GF-D8 (cell line): ENCODE measurements at places on chromosomes 1 and 21.

DNA sequence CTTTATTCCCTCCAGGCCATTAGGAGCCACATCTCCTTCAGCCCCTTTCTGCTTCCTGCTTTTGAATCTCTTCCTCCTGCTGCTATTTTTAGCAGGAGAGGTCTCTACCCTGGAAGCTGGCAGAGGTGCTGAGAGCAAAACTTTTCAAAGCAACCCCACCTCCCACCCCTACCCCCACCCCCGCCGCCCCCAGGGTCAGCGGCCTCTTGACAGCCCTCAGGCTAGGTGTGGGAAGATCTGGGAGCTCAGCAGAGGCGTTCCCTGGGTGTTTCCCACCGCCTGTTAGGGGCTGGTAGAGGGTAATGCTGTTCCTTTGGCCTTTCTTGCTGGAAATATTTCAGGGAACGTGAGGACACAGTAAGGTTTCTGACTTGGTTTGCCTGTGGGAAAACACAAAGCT lies 112.5 kb upstream of the CACHD1 start:
- no peak for DNase-seq

DNA sequence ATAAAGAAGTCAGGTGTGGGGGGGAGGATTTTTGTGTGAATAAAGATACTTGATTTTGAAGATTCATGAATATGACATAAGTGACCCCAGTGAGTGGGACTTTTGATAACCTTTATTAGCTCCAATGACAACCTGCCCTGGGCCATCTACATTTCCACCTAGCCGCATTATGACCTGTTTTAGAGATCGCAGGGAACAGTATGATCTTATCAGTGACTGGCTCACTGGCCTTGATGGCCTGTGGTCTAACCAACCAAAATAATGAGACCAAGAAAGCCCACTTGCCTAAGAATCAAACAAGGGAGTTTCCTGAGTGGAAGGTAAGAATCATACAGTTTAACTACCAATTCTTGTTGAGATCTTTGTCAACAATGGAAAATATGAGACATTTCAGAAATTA lies 1.8 kb downstream of the ELAPOR1 start:
- no peak for DNase-seq

DNA sequence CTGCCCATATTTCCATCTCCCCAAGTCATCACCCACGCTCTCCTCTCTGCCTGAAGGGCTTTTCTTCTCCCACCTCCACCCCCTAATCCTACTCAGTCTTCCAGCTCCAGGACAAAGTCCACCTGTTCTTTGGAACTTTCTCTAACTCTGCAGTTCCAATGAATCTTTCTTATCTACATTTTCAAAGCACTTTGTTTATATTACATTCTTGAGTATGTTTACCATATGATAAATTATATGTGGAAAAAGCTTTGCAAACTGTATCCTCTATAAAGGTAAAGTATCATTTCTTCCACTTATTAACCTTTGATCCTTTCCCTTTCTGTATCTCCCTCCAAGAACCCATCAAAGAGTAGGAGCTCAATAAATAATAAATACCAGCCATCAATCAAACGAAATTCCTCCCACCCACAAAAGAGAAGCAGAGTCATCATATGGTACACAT lies 39.7 kb downstream of the TTC13 start:
- DNase-seq: no peak

DNA sequence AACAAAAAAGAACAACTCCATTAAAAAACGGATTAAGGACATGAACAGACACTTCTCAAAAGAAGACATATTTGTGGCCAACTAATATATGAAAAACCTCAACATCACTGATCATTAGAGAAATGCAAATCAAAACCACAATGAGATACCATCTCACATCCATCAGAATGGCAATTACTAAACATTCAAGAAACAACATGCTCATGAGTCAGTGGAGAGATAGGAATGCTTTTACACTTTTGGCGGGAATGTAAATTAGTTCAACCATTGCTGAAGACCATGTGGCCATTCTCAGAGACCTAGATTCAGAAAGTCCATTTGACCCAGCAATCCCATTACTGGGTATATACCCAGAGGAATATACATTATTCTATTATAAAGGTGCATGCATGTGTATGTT lies 1442.6 kb upstream of the B3GALT2 start:
- DNase-seq: no peak

GRCh38 chr1:53929246-53929960 lies 16.1 kb downstream of the IFT25 start:
- DNase-seq: peak; percentile 10

- no peak for DNase-seq
These were observed 15.2 kb upstream of the IGSF3 start for GRCh38 chr1:116682641-116683221.

DNA sequence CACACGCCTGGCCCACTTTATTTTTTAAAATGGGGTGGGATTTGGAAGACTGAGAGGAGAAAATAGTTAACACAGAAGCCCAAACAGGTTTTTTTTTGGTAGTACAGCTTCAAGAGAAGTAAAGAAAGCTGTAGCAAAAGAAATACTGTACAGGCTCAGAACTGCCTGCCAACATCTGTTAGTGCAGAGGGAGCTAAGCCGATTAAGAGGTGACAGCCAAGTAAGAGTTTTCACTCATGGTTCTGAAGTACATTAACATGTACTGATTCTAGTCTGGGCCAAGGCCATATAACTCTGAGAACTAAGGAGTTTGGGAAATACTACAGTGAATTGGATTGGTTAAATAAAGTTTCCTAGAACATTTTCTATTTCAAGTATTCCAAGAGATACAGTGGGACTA lies 51.6 kb downstream of the EIF2B3 start:
- DNase-seq: no peak

- no peak for DNase-seq
These were observed 49.4 kb downstream of the ILDR2 start for GRCh38 chr1:166925810-166926478.

- no peak for DNase-seq
These were observed 203.9 kb downstream of the HIVEP3 start for GRCh38 chr1:41714638-41715389.

DNA sequence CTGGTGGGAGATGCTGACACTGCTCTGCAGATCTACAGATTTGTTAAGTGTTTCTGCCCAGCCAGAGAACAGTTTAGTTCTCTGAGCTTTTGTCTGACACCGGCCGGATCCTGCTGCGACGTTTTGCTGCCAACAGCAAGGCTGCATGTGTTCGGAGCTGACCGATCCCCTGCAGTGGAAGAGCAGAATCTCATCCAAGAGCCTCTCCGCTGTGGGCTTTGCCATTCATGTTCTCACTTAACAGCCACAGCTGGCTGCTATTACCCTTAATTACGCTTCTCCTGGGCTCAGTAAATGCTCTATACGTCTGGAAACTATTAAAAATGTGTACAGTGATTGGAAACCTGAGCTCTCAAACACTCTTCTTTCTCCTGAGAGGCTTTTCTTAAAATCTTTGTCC lies 105.3 kb downstream of the BCAR3 start:
- no peak for DNase-seq

- DNase-seq: no peak
These were observed 466.5 kb upstream of the DEPDC1 start for GRCh38 chr1:68963353-68963752.

DNA sequence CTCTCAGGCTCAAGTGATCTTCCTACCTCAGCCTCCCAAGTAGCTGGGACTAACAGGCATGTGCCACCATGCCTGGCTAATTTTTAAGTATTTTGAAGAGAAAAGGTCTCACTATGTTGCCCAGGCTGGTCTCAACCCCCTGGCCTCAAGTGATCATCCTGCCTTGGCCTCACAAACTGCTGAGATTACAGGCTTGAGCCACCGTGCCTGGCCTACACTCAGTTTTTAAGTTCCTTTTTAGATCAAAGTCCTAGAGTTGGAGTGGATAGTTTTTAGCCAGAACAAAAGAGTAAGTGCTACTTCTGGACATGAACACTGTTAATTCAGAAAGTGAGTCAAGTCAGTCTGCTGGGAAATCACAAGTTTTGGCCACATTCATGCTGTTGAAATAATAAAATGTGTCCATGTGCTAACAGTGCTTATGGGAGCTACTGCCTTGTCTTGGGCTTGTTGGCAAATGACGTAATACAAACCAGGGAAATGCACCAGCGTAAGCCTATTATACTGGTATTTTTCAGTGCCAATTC lies 84.2 kb downstream of the NDUFS5 start:
- no peak for DNase-seq

GRCh38 chr1:205354259-205355074 lies 2.3 kb downstream of the KLHDC8A start:
- DNase-seq: no peak

GRCh38 chr1:15931884-15932283 lies 44.0 kb downstream of the ZBTB17 start:
- DNase-seq: no peak

- DNase-seq: no peak
These were observed 79.1 kb upstream of the KCNE2 start for GRCh38 chr21:34284666-34285065.

GRCh38 chr1:82565146-82565545 lies 764.4 kb downstream of the ADGRL2 start:
- DNase-seq: no peak

- DNase-seq: no peak
These were observed 352.3 kb downstream of the RYR2 start for GRCh38 chr1:237394281-237394680.

DNA sequence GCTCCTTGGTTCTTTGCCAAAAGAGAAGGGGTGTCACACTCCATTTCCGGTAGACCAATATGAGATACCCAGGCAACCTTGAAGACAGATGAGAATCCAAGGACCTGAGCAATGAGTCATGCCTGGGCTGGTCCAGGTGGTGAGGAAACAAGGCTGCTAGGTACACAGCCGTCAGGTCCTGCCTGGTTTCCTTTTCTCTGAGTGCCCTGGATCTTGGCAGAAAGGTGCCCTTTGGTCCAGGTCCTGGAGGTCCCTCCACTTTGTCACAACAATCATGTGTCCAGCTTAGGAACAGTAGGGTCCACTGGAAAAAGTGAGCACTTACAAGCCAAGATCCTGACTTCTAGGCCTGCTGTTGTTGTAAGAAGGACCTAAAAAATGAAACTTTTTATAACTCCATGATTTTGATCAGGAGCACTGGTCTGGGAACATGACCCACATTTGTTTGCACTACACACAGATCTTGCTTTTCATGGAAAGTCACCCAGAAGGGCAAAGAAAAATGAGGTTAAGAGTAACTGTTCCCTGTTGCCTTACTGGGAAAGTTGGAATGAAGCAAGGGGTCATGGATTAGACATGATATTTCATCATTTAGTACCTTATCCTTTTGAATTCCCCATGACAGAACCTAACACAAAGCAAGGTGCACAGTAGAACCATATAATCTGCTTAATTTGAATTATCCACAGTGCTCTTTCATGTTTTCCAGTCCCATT lies 94.7 kb downstream of the PAPPA2 start:
- DNase-seq: no peak

DNA sequence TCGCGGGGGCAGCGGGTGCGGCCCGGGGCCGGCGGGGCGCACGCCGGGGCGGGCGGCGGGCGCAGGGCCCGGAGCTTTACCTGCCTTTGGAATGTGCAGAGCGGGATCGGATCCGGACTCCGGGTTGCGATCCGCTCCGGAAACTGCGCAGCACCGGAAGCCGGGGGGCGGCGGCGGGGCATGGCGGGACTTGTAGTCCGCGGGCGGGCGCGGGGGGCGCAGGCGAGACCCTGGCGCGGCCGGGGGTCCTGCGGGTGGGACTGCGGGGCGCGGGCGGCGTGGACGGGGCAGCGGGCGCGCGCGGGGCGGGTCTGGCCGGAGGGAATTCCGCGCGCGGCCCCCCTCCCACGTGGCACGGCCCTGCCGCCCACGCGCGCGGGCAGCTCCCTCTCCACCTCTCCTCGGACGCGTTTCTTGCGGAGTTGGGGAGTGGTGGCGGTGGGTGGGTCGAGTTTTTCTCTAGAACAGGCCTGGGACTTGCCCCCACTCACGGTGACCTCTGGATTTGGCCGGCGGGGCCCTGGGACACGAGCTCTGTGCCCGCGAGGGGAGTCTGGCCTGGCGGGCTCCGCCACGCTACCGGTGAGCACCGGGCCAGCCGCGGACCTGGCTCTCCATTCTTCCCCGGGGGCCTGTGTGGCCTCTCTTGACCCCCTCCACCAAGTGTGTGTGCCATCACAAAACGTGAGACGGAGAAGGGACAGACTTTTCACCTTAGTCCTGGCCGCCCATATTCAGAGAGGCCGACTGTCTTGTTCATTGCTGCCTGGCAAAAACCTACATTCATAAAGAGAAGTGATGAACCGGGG lies at the start of gene PRDM15:
Gene PRDM15, minus strand, starts transcription at position 155 of the 809 bp plus-strand sequence. CDS start 18,981 bp downstream, outside the sequence.
- peak; percentile 32 for DNase-seq

DNA sequence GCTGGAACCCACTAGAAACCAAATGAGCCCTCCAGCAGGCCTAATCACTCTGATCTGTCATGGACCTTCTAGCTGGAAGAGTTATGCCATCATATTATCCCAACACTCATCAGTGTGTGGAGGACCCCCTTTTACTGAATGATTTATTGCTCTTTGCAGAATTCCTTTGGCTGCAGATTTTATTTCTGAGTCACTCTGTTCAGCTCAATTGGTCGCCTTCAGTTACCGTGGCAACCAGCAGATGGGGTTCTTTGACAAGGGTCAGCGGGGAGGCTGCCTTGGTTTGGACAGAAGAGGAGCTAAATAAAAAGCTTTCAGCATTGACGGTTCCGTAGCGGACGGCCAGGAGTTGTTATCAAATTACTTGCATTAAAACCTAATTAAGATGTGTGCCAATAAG lies 220.1 kb downstream of the SDCCAG8 start:
- DNase-seq: no peak

DNA sequence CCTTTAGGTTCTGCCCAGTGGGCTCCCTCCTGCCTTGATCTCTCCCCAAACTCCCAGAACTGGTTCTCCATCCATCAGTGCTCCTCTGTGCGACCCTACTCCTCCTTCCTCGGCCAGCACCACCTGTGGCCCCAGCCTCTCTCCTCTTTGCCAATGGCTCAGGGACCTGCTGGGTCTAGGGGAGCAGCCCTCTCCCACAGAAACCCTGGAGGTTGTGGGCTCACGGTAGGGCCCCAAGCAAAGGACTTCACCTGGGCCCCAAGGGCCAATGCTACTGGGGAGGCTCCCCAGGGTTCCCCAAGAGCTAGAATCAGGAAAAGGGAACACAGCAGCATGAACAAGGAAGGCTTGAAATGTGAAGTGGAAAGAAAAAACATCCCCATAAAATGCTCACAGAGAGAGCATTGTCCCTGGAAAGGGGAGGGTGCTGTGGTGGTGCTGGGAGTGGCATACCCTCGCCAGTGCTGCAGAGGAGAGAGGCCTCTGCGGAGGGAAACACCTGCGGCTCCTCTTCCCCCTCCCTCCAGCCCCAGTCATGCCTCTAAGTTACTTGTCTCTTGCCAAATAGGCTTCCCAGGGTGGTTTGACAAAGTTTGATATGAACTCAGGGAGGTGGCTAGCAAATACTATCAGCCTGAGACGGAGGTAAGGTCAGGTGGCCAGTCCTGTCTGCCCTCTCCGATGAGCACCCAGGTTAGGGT lies 2.5 kb downstream of the TMEM63A start:
- peak; percentile 77 for DNase-seq

GRCh38 chr1:172917972-172918371 lies 132.8 kb downstream of the TNFSF18 start:
- DNase-seq: no peak

- no peak for DNase-seq
These were observed 87.9 kb downstream of the PRDM16 start for GRCh38 chr1:3156936-3157335.

GRCh38 chr1:215052256-215053015 lies 30.1 kb upstream of the KCNK2 start:
- DNase-seq: no peak
